ENCODE measurements at places on chromosomes 12 and 14.
A peak's percentile ranks its signal among the peaks of the same experiment; 100 is the strongest.

DNA sequence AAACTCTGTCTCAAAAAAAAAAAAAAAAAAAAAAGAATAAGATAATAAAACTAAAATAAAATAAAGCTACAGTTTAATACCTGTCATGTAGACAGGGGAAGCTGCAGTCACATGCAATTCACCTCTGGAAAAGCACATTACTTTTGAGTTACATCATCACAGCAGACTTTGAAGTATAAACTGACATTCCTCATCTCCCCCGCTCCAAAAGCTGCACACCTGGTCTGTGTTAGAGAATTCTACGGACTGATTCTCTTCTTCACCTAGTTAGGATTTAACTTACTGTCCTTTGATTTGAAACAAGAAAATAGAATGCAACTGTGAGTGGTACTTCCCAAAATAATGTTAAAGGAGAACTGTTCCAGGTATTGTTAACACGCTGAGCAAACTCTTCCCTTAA is 25.1 kb downstream of the SPPL3 start:
- DNase-seq = no peak

DNA sequence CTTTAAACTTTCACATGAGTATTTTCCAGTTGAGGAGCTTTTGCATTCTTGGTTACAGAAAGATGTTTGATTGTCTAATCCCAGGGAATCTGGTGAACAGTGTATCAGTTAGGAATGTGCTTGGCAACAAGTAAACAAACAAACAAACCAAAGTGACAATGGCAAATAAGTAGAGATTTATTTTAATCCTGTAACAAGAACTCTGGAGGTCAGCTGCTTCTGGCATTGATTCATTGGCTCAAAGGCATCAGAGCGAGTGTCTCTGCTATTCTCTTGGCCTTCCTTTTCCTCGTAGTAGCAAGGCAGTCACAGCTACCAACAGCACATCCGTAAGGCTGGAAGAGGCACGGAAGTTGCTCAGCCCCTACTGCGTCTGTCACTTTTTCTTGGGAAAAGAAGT is 37.2 kb downstream of the CRADD start:
- no peak for DNase-seq

DNA sequence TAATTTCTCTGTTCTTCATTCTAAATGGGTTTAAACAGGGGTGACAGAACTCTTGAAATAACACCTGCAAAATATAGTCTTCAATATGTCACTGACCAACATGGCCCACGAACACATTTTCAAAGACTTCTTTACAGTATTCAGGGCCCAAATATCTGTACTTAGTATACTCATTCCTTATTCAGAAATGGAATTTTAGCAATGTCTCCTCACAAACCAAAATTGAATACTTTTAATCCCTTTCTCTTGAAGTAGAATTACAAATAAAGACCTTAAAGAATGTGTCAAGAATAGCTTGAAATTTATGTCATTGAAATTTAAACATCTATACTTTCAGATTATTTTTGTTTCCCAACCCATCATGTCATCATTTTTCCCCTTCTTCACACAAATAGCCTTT is 263.1 kb downstream of the LRIG3 start:
- DNase-seq = no peak

- no peak for DNase-seq
Observed at GRCh38 chr12:25699454-25699853, 146.4 kb upstream of the LMNTD1 start.

DNA sequence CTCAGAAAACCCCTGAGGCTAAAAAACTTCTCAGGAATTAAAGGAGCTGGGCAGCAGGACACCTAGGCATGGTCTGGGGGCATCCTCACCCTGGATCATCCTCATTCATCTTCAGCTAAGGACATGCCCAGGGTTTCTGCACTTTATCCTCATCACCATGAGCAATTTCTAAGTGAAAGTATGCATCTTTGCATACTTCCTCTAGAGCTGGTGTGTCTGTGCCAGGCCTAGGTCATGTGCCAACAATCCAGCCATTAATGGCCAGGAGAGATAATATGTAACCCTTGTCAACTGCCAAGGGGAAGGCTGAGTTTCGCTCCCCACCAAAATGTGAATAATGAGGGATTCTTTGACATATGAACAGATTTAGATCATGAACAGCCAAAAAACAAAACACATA is 160.5 kb downstream of the KITLG start:
- DNase-seq = no peak

GRCh38 chr12:110424237-110424636 is 20.7 kb upstream of the ANAPC7 start:
- DNase-seq = no peak

GRCh38 chr12:42118136-42118879 is 26.4 kb downstream of the GXYLT1 start:
- DNase-seq = no peak

- DNase-seq = no peak
Observed at GRCh38 chr12:1919284-1919683, 832 bp upstream of the CACNA2D4 start.

- DNase-seq = no peak
Observed at GRCh38 chr14:73441286-73441685, 17.1 kb downstream of the NUMB start.

GRCh38 chr12:3119192-3119755 is 42.1 kb downstream of the TSPAN9 start:
- DNase-seq = no peak

DNA sequence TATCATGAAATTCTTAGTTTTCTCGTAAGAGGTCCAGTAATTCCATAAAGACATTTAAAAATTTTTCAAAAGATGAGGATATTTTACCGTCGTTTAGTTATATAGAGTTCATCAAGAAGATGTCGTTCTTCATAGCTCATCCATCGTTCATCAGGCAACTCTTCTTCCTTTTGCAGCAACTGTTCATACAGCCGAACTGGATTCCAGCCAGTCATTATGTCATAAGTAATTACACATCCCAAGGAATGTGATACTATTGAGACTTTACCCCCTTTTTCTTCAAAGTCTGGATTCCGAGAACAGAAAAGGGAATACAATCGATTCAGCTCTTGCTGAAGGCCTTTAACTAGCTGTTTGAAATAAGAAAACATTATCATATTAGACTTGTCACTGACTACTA is 90.3 kb downstream of the DDHD1 start:
- DNase-seq = no peak

DNA sequence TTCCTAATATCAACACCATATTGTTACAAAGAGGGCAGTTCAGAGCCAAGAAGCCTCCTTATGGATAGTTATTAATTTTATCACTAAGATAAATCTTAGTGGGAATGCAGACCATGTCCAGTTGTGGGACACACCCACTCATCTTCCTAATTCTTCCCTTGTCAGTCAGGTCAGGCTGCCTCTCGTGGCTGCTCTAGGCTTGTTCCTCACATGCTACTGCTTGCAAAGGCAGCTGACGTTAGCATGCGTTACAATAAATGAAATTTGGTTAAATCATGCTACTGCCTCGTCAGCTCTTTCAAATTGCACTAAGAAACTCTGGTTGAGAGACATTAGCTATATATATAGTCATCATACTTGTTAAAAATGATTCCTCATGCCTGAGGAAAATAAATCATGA is 108.4 kb downstream of the CAND1 start:
- DNase-seq = no peak

- no peak for DNase-seq
Observed at GRCh38 chr14:89137526-89138163, 279.4 kb downstream of the FOXN3 start.

- DNase-seq = no peak
Observed at GRCh38 chr12:74914378-74914777, 295.3 kb downstream of the KCNC2 start.

- DNase-seq = peak; percentile 38
Observed at GRCh38 chr12:67269633-67270573, 745 bp downstream of the CAND1 start.

DNA sequence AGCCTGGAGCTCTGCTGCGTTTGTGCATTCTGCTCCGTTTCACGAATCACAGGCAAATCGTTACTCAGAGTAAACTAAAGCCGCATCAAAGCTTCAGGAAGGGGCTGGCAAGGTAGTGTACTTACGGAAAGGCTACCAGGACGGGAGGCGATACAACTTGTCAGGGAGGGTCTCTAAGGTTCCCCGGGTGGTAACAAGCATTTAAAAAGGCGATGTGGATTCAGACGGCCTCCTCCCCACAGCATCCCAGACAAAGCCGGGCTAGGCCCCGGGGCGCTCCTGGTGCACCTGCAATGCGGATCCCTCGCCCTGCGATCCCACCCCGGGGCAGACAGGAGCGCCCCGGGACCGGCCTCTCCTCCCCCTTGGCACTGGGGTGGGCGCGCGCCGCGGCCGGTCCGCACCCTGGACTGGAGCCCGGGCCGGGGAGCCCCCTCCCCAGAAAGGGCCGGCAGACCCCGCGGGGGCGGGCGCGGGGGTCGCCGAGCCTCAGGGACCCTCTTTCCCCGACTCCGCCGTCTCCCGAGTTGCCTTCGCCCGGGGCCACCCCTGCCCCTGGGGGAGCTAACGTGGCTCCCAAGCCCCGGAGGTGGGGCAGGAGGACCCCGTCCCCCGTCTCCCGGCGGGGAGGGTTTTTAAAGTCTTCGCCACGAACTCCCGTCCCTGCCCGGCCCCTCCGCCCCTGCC is 718 bp downstream of the CCDC92 start:
- DNase-seq = no peak

GRCh38 chr14:69345402-69345801 is 52.7 kb downstream of the ERH start:
- no peak for DNase-seq

DNA sequence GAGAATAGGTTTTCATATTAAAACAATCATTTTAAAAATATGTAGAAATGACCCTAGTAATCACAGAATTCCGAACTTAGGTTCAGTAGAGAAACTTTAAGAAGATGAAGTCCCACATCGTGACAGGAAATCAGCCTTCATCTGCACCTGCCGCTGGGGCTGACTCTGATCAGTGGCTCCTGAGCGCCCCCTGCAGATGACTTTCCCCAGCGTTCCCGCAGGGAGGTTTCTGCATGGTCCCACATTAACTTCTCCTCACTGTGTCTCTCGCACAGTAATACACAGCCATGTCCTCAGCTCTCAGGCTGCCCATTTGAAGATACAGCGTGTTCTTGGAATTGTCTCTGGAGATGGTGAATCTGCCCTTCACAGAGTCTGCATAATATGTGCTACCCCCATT is 1131.1 kb downstream of the TMEM121 start:
- DNase-seq = no peak

- no peak for DNase-seq
Observed at GRCh38 chr12:49966511-49967041, 4.9 kb downstream of the AQP5 start.

GRCh38 chr12:116525418-116526001 is 33.7 kb upstream of the MAP1LC3B2 start:
- DNase-seq = peak; percentile 11

DNA sequence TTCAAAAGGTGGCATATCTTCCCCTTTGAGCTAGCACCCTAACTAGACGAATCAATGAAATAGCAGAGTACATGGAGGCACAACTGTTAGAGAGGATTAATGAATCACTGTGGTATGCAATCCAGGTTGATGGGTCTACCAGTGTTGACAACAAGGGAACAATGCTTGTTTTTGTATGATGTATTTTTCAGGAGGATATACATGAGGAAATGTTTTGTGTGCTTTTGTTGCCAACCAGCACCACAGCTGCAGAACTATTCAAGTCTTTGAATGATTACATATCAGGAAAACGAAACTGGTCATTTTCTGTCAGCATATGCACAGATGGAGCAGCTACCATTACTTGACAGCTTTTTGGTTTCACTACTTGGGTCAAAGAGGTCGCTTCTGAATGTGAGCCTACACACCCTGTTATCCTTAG is 142.6 kb downstream of the GPHN start:
- no peak for DNase-seq

- peak; percentile 27 for DNase-seq
Observed at GRCh38 chr12:52206304-52207040, 14.7 kb upstream of the KRT80 start.

DNA sequence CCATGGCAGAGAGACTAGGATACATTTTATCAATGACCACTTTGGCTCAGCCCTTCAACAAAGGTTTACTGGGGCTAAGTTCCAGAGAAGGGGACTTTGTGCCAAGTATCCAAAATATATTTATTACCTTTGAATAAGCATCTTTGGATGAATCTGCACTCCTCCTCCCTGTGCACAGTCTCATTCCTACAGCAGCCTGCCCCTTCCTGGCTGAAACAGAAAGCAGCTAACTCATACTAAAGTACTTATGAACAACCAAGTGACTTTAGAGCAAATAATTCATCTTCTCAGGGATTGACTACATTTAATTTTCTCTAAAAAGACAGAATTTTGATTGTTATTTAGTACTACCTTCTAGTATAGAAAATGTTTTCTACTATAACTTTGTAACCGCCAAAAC is 47.8 kb upstream of the ETV6 start:
- DNase-seq = no peak

DNA sequence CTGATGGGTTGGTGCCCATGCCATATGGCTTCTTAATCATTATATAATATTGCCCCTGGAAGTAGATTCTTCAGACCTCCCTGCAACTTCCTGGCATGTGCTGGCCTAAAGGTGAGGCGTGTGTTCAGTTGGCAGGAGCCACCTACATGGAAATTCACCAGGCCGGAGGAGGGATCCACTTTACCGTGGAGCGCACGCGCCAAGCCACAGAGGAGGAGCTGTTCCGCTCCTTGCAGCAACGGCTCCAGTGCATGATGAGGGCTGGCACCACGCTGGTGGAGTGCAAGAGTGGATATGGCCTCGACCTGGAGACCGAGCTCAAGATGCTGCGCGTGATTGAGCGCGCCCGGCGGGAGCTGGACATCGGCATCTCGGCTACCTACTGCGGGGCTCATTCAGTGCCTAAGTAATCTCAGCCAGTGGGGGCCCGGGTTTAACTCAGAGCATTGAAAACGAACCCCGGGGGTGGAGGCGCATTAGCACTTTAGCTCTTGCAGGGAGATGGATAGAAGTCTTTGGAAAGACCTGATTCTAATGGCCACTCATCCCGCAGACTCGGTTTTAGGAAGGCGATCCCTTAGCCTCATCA is 13.5 kb downstream of the AMDHD1 start:
- DNase-seq = no peak

DNA sequence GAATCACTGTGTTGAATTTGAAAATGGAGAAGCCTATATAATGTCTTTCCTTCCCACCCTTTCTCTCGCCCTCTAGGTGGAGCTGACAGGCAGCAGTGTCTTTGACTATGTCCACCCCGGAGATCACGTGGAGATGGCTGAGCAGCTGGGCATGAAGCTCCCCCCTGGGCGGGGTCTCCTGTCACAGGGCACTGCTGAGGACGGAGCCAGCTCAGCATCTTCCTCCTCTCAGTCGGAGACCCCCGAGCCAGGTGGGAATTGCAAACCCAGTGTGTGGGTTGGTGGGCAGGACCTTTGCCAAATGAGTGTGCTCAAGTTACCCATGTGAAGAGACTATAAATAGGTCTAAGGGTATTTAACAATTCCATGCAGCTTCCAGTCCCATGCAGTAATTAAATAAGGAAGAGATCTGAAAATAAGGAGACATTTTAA is 274.7 kb downstream of the EGLN3 start:
- DNase-seq = peak; percentile 37

- DNase-seq = no peak
Observed at GRCh38 chr12:99444859-99445316, 202.7 kb upstream of the GARIN6 start.

DNA sequence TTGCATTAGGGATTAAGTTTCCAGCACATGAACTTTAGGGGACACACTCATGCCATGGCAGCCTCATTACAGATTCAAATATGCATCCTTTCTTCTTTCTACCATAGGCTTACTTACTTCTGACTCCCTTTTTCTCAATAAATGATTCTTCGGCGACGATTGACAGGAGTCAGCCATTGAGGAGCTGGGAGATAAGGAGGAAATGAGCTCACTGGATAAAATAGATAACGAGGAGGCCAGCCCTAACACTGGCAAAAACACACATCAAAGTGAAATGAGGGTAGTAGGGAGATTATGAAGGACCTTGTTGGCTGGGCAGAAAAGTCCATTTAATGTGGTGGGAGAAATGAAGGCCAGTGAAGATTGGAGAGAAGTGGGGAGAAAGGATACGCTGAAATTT is 172.2 kb downstream of the SLC41A2 start:
- DNase-seq = no peak
